ENCODE measurements at places on chromosomes 16 and 17.

DNA sequence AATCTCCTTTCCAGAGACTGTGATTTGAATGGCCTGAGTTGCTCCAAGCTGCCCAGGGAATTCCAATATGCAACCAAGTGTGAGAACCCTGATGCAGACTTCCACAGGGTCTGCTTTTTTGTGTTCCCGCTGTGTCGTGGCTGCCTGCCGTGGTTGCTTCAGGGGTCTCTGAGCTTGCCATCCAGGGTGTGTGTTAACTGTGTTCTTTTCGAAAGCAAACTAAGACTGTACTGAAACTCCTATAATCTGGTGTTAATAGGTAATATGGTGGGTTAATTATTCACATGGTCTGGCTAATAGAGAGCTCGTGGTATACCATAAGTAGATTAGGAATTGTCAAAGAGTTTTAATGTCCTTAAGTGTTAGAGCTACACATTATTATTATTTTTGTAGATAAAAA lies 20.7 kb downstream of the UBN1 start:
- no peak for DNase-seq

DNA sequence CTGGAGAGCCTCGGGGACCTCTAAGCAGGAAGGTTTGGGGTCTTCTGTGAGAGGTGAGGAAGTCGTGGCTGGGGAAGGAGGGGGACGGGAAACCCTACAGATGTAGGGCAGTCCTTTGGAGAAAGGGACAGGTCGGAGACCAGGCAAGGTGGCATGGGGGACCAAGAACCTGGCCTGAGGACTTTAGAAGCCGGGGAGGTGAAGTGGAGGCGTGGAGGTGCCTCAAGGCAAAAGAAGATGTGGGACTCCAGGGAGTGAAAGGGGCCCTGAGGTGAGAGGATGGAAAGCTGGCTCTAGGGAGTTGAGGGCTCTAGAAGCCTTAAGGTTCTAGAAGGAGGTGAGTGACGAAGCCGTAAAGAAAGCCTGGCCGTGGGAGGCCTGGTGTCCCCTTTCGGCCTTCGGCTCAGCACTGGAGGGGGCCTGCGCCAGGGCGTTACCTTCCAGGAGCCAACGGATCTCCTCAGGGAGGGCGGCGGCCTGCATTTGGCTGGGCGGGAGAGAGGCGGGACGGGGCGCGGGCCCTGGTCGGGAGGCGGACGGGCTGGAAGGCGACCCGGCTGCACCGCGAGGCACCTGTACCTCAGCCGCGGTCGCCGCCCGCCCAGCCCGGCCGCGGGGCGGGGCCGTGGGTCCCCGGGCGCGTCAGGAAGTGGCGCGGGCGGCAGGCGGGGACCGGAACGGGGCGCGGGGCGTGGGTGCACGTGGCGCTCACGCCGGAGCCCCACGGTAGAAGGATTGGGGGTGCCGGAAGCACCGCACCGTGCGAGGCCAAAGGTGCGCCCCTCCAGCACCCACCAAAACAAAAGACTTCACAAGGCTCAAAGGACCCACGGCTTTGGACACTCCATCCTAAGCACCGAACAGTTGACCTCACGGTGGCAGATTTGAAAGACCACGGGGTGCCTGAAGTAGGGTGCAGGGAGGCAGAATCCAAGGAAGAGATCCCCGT lies at the start of gene SKAP1:
SKAP1 (minus strand) TSS at position 577 of the 949 bp plus-strand sequence.
- DNase-seq: peak; percentile 28

DNA sequence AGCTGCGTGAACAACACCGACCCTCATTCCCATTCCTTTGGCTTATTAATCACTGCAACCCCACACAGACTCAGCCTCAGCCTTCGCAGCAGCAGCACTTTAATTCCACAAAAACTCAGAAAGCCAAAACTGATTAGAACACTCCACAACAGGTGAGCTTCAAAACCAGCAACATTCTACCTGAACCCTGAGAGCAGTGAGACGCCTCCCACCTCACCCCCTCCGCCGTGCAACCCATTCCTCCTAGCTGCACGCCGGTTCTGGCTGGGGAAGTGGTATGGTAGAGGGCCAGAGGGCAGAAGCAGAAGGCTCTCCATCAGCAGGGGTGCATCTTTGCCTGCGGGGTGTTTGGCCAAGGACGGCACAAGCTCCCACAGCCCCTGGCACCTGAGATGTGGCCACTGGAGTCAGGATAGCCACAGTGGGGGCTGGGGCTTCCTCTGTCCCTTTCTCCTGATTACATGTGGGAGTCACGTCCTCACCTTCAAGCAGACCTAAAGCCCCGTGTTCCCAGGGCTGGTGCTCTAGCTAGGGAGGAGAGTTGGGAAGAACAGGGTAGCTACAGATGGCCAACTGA lies 1.6 kb downstream of the BORCS6 start:
- no peak for DNase-seq

- DNase-seq: no peak
These were observed 187.0 kb downstream of the ZFHX3 start for GRCh38 chr16:72860726-72861562.

DNA sequence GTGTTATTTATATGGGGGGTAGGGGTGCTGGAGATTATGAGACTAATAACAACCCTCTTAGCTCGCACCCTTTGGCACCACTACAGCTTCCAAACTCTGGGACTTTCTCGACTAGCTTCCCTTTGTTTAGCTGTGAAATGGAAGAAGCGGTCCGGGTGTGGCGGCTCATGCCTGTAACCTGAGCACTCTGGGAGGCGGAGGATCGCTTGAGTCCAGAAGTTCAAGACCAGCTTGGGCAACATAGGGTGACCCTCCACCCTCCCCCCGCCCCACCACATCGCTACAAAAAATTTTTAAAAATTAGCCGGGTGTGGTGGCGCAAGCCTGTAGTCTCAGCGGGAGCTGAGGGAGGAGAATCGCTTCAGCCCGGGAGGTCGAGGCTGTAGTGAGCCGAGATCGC lies 814 bp upstream of the CDH3 start:
- no peak for DNase-seq

GRCh38 chr17:83109793-83110645 lies 30.6 kb downstream of the METRNL start:
- DNase-seq: no peak

GRCh38 chr17:32803544-32803943 lies 73.4 kb downstream of the MYO1D start:
- no peak for DNase-seq

GRCh38 chr16:81929841-81930240 lies 81.4 kb downstream of the SDR42E1 start:
- no peak for DNase-seq

DNA sequence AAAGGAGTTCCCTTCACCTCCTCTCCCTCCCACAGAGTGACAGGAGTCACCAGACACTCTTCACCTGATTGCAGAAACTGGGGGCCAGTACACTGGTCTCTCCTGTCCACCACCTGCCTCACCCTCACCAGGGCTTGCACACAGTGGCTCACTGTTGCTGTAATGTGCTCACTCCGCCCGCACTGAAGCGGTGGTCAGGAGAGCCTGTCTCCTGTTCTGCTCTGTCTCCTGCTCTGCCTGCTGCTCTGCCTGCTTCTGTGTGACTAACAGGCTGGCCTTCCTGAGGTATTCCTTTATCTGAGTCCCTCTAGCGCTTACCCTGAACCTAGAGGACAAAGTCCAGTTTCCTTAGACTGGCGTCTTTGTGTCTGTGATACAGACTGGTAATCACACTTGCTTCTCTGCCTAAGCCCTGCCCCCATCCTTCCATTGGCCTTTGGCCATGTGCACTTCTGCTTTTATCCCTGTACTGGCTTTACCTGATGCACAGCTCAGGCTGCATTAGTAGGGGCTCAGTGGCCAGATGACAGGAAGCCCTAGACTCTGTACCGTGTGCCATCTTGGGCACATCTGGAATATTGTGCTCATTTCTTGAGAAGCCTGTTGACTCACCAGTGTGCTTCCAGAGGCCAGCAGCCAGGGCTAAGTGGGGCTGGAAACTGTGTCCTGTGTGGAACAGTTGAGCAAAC lies 13.3 kb downstream of the PROCA1 start:
- DNase-seq: no peak

GRCh38 chr17:59049798-59050197 lies 56.9 kb downstream of the TRIM37 start:
- DNase-seq: no peak

DNA sequence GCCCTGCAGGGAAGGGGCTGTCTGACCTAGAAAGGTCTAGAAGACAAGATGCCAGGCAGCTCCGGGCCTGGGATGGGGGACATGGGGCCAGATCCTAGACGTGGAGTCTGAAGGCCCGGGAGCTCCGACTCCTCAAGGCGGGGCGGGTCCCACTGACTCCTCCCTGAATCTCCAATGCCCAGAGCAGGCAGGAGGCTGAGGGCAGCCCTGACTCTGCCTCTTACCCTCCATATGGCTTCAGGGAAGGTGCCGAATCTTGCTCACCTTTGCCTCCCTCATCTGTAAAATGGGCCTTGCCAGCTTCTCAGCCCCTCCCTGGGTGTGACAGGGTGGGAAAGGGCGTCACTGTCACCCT lies 14.8 kb downstream of the VASN start:
- DNase-seq: no peak

DNA sequence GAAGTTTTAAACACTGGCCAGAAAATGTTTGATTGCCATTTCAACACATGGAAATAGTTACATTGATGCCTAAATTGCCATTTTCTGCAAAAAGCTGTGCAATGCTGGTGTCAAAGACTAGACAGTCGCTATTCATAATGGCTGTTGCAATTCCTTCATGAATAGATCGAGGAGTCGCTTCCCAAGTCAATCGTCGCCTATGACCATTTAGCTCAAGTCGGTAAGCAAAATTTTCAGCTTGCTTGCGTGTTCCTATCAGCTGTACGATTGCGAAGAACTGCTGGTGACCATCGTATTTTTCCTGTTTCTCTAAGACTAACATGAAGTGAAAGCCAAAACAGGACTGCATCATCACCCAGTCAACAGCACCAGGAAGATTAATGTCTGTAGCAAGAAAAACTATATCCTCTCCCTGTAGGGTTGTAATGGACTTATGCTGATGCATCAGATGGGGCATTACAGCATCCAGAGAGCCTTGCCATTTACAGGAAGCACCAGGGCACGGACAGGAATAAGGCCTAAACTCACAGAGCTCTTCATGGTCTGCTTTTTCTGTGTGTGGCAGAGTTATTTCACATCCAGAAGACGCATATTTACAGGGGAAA lies 23.6 kb downstream of the SIAH1 start:
- DNase-seq: no peak

GRCh38 chr16:16890964-16891363 lies 512.0 kb downstream of the NPIPA7 start:
- no peak for DNase-seq

DNA sequence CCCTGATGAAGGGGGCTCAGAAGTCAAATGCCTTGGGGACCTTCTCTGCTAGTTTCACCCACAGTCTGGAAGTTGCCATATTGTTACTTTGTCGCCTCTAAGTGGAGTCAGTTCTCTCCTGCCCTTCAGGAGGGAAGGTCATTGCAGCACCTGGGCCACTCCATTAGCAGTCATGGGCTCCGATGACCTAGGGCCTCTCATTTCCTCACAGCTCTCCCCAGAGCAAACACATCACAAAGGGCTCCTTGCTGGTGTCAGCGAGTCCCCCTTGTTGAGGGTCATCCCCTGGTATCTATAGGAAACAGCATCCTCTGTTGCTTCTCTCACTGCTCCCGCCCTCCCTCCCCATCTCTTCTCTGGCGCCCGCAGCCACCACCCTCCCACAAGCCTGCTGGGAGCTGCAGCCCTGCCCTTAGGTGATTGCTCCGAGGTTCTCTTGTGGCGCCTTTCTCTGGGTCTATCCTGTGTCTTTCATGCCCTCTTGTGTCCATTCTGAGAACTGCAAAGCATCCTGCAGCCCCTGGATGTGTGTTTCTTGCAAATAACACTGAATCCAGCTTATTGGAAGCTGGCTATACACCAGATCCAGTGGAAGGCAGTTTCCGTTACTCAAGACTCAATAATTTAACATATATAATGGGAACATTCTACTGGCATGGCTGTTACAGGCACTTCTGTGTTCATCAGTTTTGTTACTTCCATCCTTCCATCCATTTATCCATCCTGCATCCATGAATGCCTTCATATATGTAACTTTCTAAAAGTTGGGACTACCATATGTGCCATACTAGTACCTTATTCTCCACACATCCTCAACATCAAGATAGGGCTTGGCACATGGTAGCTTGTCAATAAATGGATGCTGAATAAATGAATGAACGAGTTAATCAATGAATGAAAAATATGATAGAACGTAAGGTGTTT lies 21.2 kb downstream of the PDILT start:
- DNase-seq: peak; percentile 83

- DNase-seq: no peak
These were observed 40.8 kb upstream of the TAOK1 start for GRCh38 chr17:29349409-29349808.

GRCh38 chr17:70119545-70119944 lies 44.5 kb downstream of the KCNJ16 start:
- DNase-seq: no peak

GRCh38 chr16:28592979-28593553 lies 3.8 kb downstream of the SULT1A2 start:
- DNase-seq: no peak

- DNase-seq: no peak
These were observed 10.6 kb upstream of the SUZ12 start for GRCh38 chr17:31926100-31926729.

- no peak for DNase-seq
These were observed 1.5 kb downstream of the ZNF205 start for GRCh38 chr16:3113765-3114479.

DNA sequence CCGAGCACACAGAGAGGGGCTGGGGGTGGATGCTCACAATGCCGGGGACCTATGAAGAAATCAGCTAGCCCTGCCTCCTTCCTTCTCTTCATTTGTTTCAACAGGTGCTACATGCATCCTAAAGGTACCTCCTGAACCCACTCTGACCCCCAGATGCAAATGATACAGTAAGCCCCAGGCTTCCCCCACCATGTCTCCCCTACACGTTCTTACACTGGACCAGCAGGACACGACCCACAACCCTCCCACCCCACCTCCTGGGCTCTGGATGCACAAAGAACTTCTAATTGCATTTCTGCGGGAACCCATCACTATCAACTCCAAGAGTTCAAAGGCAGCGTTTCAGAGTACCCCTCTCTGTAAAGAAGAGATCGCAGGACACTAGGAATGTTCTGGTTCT lies 2.1 kb downstream of the XYLT1 start:
- DNase-seq: no peak

GRCh38 chr17:44213403-44214229 lies 5.9 kb downstream of the UBTF start:
- no peak for DNase-seq

DNA sequence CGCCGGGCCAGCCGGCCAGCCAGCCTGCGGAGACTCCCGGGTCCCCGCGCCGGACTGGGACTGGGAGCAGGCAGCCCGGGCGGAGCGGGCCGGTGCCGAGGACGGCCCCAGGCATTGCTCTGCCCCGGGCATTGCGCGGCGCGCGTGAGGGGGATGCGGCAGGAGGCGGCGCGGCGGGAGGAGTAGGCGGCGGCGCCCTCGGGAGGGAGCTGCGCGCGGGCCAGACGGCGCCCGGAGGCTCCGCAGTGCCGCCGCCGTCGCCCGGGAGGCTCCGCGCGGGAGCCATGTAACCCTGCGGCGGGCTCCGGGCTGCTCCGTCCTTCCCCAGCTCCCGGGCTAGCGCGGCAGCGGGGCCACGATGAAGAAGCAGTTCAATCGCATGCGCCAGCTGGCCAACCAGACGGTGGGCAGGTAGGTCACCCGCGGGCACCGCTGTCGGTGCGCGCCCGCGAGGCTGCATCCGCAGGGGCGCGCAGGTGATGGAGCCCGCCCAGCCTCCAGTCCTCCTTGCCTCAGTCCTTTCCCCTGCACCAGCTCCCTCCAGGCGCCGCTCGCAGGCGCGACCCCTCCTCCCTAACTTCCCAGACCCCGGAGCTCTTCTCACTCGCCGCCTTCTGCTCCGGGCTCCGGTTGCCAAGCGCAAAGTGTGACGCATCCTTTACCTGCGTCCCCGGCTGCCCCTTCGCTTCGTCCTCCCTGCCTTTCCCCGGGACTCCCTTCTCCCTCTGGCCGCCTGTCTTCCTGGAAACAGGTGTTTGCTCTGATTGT lies at the start of gene ARHGAP44:
ARHGAP44 (plus strand) TSS at position 18 of the 768 bp plus-strand sequence; CDS start at position 359, 341 bp downstream.
- DNase-seq: peak; percentile 83
